ENCODE measurements at places on chromosomes 4 and X.
A peak's percentile ranks its signal among the peaks of the same experiment; 100 is the strongest.

DNA sequence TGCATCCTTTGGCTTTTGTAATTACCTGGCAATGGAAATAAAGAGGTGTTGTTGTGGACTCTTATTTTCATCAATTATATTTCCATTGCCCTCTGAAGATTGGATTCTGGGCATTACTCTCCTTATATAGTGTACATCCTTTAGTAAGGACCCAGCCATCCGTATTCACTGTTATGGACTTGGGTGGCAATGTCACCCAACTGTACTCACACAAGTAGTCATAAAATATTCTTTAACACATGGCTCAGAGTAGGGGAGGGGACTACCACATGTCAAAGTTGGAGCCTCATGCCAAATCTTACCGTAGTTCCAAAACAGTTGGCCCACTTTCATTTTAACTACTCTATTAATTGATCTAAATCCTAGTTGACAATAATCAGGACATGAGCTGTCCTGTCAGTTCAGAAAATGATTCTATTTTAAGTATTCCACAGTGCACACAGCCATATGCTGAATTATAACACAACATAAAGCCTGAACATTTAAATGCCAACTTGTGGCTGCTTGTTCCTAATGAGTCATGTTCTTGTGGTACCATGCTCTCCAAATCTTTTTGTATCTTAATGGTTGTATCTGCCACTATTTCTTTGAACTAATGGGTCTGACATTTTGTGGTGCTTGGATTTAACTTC, 4.9 kb downstream of the FRAS1 start:
- DNase-seq, result no peak

DNA sequence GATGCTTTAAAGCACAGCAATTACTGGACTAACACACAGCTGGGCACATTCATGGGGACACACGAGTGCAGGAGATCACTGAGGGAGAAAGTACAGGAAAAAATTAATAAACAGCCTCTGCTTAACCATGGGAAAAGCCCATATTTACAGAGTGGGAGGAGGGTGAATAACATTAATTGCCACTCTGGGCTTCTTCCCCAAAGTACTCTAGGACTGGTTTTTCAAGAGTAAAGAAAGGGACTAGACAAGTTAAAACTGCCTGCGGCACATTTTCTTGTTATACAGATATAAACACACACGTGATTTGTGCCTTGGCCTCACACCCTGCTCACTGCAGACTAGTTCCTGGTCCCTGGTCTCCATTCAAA, 179.7 kb upstream of the TET2 start:
- DNase-seq, result peak; percentile 2

GRCh38 chrX:11739776-11740175, 18.3 kb upstream of the MSL3 start:
- DNase-seq, result no peak

DNA sequence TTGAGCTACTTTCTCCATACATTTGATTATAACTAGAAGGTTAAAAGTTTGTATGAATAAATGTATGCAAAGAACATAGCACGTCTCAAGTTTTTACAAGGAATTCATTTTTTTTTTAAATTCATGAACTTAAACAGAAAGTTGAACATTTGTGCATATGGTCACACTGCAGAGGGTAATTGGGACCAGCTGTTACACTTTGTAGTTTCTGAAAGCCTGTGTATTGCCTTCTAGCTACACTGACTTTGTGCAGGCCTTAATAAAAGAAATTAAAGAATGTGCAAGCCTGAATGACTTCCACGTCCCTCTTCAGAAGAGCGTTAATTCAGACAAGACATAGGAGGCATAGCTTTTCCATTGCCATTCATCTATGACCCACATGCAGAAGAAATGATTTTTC, 153.1 kb upstream of the PCDH18 start:
- DNase-seq, result no peak

- no peak for DNase-seq
These were observed 1.0 kb downstream of the TBCK start for GRCh38 chr4:106314960-106315359.

GRCh38 chr4:127400731-127401346, 231.9 kb upstream of the INTU start:
- DNase-seq, result peak; percentile 28

- DNase-seq, result no peak
These were observed 10.1 kb downstream of the SH3D19 start for GRCh38 chr4:151315212-151315886.

DNA sequence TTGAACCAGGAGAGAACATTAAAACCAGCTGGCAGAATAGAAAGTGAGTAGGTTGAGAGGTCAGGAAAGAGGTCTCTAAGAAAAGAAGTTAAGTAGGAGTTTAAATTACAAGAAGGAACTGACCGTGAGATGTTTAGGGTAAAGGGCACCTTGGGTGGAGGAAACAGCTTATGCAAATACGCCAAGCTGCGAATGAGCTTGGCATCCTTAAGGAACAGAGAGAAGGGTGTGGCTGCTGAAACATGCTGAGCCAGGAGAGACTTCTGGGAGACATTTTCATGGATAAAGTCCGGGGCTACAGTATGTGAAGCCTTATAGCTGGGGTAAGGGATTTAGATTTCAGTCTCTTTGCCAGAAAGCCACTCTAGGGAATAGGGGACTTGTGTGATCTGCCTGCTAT, 249.1 kb downstream of the KCNIP4 start:
- DNase-seq, result no peak

DNA sequence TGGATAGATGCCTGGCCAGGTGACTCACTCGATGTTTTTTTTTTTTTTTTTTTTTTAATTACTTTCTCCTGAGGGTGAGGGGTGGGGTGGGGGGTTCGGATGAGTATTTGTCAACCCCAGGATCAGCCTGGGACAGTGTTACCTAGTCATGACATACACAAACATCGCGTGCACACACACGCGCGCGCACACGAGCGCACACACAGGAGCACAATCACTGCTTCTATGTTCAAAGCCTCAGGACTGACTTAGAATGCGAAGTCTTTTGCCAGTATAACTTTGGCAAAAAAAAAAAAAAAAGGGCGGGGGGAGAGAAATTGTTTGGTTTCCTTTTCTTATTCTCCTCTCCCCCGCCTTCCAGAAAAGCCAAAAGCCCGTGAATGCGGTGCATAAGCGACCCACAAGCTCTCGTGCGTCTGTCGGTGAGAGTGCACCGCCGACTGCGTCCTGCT, 115.0 kb upstream of the TEX13C start:
- DNase-seq, result no peak

DNA sequence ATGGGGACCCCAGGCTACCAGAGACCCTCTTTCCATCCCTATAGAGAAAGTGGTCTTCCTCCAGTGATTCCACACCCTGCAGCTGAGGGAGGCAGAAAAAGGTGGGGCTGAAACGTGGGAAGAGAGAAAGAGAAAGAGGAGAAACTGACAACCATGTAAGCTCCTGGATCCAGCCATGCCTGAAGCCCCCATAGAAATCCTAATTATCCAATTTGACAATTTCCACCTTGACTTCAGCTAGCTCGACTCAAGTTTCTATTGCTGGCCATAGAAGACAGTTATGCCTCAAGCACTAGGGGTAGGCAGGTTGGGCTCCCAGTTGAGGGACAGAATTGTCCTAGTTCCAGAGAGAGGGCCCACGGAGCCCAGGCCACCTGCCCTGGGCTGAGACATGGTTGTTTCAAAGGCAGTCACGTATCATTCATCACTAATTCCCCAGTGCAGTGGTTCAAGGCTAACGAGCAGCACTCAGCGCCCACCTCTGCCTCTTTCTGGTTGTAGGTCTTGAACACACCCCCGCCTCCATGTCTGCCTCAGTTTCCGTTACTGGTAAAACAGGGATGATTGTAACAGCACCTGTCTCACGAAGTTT, 39.8 kb upstream of the ASMTL start:
- no peak for DNase-seq

DNA sequence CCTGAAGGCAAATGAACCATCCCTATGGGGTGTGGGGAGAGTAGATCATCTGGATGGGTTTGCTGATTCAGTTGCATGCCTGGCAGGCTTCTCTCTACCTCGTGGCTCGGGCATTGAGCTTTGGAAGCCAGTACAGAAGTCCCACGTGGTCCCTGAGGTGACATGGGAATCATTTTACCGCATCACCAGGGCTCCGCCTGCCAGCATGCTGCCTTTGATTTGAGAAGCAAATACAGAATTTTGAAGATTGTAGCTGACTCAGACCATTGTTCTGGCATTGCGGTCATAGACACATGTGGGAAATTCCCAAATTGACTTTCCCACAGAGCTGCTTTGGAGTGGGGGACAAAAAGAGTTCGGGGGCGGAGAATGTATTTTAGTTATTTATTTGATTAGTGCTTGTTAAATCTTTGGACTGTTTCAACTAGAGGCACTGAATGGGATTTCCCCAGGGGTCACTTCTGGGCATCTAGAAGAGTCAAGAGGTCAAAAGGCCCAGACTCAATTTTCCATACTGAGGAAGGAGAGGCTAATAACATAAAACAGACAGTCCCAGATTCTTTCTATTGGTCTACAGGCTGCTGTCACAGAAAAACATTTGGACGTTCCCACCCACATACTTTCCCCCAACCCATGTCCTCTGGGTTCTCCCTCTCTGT, 79.3 kb downstream of the NHSL2 start:
- no peak for DNase-seq

DNA sequence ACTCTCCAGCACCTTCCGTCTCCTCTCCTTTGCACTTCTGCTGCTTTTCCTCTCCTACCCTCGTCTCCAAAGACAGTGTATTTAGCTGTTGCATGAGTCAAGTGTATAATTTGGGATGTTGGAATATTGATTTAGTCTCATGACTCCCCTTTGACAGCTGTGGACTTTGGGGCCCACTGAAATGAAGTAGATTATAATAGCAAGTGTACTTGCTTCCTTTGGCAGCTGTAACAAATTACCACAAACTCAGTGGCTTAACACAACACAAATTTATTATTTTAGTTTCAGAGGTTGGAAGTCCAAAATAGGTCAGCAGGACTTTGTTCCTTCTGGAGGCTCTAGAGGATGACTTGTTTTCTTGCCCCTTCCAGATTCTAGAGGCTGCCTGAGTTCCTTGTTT, 29.5 kb upstream of the MSL3 start:
- DNase-seq, result no peak

GRCh38 chr4:126431049-126431448, 1116.3 kb downstream of the FAT4 start:
- no peak for DNase-seq

DNA sequence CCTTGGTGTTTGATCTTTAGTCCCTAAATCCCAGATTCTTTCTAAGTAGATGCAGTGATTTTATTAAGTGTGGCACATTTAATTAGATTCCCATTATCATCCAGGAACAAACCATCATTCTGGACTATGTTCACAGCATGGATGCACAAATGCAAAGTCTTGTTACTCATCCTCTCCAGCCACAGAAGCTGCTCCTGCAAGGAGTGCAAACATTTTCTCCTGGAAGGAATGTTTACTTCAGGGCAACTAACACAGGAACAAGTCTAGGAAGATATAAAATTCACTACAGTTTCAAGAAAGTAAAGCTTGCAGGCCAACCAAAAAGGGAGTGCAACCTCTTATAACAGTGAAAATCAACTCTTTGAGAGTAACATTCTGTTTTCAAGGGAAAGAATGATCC, 106.0 kb downstream of the IQCM start:
- DNase-seq, result no peak

DNA sequence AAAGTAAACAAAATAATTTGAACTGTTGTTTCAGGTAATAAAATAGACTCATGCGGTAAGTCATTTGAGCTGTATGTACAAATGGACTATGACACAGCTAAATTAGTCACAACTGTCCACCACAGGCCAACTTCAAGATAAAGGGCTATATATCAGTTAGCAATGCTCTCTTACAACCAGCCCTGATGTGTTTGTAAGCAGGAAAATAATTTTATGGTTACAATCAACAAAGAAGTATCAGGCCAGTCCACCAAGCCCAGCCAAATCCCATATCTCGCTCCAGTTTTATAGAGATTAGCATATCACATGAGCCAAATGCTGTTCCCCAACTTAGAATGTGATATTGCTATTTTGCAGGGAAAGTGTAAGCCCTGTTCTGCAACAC, 511 bp upstream of the DUSP21 start:
- DNase-seq, result no peak

GRCh38 chr4:150006197-150006596, 72.0 kb upstream of the DCLK2 start:
- no peak for DNase-seq

- DNase-seq, result no peak
These were observed 181.2 kb downstream of the ARHGAP10 start for GRCh38 chr4:147913137-147913536.

GRCh38 chr4:1050486-1051213, 39.2 kb downstream of the FGFRL1 start:
- no peak for DNase-seq

GRCh38 chr4:47031751-47032404, 511 bp downstream of the GABRB1 start:
- DNase-seq, result no peak

- DNase-seq, result no peak
These were observed 88.4 kb upstream of the PAQR3 start for GRCh38 chr4:79027656-79028055.

- DNase-seq, result no peak
These were observed 103.1 kb upstream of the SHISA3 start for GRCh38 chr4:42293967-42294813.

GRCh38 chrX:153064061-153064460, 7.8 kb downstream of the PNMA3 start:
- no peak for DNase-seq

DNA sequence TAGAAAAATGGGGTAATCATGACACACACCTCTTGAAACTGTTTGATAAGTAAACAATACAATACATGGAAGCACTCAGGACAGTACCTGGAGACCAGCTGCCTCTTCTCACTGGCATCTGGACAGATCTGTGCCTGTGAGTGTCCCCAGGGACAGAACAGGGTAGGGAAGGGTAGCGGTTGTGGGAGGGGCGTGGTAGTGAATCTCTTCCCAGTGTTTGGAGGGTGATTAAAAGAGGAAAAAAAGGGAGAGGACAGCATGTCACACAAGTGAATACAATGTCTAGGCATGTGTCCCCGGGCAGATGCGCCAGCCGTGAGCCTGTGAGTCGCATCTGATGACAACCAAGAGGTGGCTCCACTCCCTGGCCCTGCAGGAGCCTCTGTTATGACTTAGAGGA, 138.8 kb upstream of the MSX1 start:
- no peak for DNase-seq

DNA sequence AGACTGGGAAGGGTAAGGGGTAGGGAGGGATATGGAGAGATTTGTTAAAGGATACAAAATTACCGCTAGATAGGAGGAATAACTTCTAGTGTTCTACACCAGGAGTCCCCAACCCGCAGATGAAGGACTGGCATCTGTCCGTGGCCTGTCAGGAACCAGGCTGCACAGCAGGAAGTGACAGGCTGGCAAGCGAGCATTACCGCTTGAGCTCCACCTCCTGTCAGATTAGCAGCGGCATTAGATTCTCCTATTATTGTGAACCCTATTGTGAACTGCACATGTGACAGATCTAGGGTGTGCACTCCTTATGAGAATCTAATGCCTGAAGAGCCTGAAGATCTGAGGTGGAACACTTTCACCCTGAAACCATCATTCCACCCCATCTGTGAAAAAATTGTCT, 27.9 kb upstream of the BBS7 start:
- DNase-seq, result peak; percentile 19

DNA sequence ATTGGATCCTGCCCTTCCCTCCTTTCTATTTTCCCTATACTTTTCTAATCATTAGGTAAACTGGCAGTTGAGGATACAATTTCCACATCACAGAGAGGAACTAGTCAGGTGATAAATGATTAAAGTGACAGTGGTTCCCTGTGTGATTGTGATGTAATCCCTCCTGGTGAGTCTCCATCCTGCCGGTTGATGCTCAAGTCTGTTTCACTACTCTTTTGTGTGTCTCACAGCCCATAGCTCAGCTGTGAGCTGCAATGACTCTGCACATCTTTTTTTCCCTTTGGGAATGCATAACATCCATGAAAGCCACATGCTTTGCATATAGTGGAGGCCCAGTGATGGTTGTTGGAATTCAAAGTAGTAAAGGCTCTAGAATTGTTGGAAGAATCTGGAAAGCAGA, 60.4 kb downstream of the CCNI start:
- DNase-seq, result no peak
